Ovary (tissue), 10 donors: ENCODE measurements at places on chromosomes 12 and 14. TPM values are rescaled to one million over a fixed set of nuclear protein-coding genes. Genes with fewer than 3 reads are reported as not detected.

CD9 gene
- 244 TPM for polyA plus RNA-seq

RFX4 gene
- not detected for polyA plus RNA-seq

TSPAN8 gene
- polyA plus RNA-seq: 23.5 TPM

VASH1 gene
- 21.6 TPM for polyA plus RNA-seq

ART4 gene
- 0.69 TPM for polyA plus RNA-seq

CLEC1A gene
- polyA plus RNA-seq: 13.8 TPM
